LHCN-M2 (cell line): ENCODE measurements at places on chromosomes 16 and 17.

- DNase-seq = no peak
Measured at GRCh38 chr16:81967358-81967757, 43.9 kb downstream of the SDR42E1 start.

DNA sequence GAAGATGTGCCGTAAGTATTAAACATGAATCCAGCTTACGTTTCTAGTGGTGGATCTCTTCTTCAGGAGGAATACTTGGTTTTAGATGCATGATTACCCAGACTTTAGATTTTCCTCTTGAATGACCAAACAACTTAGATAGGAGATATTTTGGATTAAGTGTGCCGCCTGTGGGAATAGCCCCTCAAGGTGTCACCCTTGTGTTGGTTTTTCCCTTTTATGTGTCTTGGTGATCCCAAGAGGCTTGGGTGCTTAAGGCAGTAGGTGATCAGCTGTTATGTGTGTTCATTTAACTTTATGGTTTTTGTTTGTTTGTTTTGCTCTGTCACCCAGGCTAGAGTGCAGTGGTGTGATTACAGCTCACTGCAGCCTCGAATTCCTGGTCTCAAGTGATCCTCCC lies 115.1 kb downstream of the PPM1E start:
- DNase-seq = no peak

DNA sequence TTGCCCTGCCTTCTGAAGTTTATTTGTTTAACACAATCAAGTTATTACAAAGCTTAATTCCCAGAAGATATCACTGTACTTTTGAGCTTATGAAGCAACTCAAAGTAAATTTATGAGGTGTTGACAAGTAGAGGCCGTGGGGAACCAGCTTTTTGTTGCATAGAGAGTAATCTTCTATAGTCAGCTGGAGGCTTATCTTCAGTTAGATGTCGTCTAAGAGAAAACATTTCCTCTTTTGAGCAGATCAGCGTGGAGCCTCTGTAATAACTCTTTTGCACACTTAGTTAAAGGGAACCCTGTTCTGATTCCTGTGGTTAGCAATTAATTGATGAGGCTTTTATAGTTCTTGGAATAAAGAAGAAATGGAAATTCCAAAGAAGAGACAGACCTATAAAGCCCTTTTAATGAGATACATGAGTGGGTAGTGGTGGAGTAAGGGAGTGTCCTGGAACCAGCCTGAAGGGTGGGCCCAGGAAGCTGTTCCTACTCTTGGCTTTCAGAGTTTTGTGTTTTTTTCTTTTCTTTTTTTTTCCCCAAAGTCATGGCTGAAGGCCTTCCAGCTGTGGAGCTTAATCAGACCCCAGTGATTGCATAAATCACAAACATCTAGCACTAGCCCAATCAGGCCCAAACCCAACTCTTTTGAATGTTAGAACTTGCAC lies 28.9 kb upstream of the MAP3K14 start:
- no peak for DNase-seq

GRCh38 chr16:81419806-81420205 lies 24.8 kb upstream of the CMIP start:
- DNase-seq = no peak

DNA sequence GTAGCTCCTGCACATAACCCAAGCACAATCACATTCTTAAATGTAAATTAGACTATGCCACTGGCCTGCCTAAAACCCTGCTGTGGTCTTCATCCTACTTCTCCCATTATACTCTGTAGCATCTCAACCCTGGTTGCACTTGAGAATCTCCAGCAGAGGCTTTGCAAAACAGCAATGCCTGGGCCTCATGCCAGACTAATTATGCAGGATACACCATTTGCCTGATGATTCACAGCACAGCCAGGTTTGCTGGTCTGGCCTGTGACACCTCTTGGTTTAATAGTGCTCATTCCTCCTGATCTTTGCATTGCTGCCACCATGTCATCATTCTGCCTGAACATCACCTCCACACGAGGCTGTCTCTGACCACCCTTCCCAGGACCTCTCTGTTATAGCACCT lies 491.9 kb upstream of the TOM1L1 start:
- DNase-seq = no peak

DNA sequence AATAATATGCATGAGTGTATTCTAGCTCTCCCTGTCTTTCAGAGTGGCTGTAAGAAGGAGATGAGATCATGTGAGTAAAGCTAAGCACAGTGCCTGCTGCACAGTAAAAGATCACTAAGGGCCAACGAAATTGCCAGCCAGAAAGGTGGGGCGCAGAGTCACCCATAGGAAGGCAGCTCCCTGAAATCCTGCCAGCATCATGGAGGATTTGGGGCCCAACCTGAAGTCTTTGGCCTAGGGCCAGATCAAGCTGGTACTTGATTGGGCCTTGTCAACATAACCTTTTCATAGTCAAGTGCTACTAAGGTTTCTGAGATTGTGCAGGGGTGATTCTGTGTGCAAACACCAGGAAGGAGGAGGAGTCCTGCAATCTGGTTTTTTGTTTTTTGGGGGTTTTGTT lies 16.5 kb downstream of the SCNN1B start:
- DNase-seq = no peak
